ENCODE measurements at places on chromosomes 3 and 15.

- no peak for DNase-seq
Observed at GRCh38 chr3:36124118-36124796, 256.0 kb upstream of the STAC start.

- DNase-seq = no peak
Observed at GRCh38 chr15:67050062-67050461, 15.3 kb upstream of the SMAD3 start.

GRCh38 chr3:62905331-62905730, 30.1 kb upstream of the CADPS start:
- DNase-seq = no peak

DNA sequence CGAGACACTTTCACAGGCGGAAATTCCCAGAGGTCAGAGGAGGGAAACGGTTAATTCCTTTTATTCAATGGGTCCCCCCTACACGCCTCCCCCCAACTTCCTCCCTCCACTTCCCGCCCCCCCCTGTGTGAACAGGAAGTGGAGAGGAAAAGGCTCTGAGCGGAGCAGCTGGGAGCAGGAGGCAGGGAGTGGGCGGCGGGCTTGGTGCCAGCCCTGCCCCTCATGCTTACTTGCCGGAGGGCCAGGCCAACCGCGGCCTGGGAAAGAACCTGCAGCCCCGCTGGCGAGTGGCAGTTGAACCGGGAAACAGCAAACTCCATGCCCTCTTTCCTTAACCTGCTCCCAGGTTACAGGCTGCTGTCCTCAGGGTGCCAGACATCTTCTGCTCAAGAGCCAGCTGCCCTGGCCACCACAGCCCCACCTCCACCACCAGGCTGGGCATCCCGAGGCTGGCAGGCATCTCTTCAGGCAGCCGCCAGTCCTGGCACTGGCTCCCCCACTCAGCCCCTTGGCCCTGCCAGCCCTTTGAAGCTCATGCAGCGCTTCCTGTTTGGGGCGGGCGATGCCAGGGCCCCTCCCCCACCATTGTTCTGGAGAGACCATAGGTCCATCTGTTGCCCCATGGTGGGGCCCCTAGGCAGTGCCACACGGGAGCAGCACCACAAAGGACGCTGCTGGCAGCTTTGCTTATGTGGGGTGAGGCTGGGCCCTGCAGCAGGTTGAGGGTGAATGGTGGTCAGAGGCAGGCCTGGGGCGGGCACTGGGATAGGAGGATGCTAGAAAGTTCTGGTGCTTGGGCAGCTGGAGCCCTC, 12.9 kb downstream of the VPS18 start:
- DNase-seq = peak; percentile 38

- DNase-seq = no peak
Observed at GRCh38 chr3:60298141-60298540, 953.1 kb downstream of the FHIT start.

DNA sequence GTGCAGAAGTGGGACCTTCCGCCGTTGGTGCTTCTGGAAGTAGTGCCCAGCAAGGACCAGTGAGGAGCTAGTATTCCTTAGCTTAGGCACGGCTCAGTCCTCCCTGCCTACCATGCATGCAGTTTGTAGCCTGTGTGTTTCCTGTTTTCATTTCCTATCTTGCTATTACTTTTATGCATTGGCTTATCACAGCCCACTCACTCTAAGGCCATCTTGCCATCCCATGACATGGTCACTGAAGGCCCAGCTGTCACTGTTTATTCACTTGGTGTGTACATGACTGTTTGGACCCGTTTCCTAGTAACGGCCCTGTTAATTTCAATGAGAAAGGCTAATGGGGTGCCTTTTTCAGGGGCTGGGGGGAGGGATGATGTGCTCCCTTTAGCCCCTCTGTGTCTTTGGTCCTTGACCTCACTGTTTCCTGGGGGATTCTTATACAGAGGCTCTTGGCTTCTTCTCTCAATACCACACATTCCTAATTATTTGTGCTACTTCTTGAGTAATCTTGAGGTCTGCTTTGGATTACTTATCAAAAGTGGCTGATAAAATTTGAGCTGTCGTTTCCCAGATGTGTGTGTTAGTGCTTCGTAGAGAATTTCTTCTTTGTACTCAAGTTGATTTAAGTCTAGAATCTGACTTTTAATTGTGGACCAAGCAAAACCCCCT, 24.5 kb upstream of the TRAK1 start:
- no peak for DNase-seq

DNA sequence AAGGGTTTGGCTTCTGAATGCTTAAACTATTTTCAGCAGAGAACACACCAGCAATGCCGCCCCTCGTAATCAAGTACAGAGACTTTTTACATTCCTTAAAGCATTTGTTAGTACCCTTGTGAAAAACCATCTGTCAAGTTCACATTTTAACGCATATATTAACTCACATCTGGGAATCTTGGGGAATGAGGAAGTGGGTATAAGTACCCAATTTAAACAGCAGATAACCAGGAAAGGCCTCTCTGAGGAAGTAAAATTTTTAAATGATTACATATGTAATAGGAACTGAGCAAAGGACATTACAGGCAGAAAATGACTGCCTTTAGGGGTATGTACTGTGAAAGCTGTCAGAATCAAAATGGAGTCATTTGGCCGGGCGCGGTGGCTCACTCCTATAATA, 12.8 kb upstream of the CFAP44 start:
- no peak for DNase-seq

GRCh38 chr3:50196253-50196801, 4.9 kb downstream of the GNAT1 start:
- no peak for DNase-seq

DNA sequence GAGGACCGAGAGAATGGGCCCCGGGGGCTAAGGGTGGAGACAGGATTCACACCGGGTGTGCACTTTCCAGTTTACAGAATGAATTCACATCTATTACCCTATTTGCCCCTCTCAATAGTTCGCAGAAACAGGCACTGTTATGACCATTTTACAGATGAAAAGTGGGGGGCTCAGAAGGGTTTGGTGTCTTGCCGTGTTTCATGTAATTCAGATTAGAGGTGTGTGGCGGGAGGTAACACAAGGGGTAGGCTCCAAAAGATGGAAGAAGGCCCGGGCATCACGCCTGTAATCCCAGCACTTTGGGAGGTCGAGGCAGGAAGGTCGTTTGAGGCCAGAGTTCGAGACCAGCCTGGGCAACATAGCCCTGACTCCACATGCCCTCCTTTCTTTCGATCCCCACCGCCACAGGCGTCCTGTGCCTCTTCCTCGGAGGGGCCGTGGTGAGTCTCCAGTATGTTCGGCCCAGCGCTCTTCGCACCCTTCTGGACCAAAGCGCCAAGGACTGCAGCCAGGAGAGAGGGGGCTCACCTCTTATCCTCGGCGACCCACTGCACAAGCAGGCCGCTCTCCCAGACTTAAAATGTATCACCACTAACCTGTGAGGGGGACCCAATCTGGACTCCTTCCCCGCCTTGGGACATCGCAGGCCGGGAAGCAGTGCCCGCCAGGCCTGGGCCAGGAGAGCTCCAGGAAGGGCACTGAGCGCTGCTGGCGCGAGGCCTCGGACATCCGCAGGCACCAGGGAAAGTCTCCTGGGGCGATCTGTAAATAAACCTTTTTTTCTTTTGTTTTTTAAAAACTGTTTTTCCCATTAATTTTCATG, 3.4 kb downstream of the DUOXA2 start:
- DNase-seq = no peak

DNA sequence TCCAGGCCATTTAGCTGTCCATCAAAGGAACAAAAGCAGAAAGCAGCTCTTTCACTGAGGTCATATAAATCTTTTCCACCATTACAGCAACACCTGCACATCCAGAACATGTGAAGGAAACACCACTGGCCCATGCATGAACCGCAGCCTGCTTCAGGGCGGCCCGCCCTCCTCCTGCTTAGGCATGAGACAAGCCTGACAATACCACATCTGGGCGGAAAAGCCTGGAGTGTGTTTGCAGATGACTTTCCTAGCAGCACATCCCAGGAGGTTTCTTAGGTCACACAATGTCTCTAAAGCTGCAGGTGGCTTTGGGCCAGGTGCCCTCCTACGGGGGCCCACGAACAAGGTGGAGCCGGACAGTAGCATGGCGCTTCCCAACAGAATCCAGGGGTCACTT, 19.6 kb downstream of the CYFIP1 start:
- DNase-seq = no peak

GRCh38 chr3:124034016-124034843, 42.3 kb upstream of the ROPN1 start:
- no peak for DNase-seq

- DNase-seq = no peak
Observed at GRCh38 chr3:141804778-141805639, 41.8 kb downstream of the GRK7 start.

Measured in T follicular helper cell (primary cell).